ENCODE measurements at places on chromosomes 6 and 20.

GRCh38 chr6:97656236-97656635 is 373.2 kb upstream of the MMS22L start:
- DNase-seq, result no peak

DNA sequence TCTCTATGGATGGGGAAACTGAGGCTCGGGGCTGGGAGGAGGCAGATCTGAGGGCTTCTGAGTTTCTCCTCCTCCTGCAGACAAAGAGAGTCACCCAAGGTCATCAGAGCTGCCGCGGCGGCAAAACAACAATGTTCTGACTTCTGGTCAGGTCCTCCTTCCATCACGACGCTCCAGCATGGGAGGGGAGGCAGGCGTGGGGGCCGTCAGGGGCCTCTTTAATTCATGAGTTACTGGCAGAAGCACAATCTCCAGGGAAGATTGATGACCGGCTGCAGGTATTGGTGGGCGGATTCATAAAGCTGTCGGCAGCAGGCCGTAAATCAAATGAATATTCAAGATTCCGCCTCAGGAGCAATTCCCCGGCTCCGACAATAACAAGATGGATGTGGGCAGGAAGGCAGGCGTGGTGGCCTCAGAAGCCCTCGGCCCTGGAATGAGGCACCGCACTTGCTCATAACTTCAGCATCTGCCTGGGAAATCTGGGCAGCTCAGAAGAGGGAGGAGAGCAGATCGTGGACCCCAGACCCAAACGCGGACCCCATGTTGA is 19.1 kb downstream of the PCK1 start:
- DNase-seq, result no peak

DNA sequence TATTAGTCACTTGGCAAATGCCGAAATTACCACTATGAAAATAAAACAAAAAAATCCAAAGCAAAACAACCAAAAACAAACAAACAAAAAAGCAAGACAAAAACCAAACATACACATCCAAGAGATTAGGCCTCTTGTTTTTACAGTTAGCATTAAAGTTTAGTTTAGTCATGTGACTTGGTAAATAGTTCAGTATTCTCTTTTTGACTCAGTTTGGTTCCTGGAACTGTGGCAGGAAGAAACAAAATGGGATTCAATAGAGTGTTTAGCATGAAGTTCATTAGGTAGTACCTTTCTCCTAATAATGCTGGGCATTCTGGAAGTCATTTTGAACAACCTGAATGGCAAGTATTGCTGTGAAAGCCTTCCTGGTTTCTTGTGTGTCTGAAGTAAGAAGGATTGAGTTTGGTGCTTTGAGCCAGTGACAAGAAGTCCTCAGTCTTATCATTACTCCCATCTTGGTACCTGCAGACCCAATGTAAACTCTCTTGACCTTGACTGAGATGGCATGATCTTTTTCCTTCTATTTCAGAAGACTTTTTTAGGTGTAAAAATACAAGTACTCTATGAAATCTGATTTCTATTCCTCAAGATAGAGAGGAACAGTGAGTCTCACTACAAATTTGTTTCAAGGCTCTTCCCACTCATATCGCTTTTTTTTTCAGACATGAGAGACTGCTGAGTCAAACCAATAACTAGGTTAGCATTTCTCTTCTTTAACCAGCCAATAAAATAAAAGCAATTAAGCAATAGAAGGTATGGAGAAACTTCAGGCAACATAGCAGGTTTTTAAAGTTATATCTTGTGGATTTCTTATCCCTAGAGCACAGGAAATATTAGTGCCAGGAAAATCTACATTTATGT is 223.6 kb upstream of the PREP start:
- DNase-seq, result no peak

DNA sequence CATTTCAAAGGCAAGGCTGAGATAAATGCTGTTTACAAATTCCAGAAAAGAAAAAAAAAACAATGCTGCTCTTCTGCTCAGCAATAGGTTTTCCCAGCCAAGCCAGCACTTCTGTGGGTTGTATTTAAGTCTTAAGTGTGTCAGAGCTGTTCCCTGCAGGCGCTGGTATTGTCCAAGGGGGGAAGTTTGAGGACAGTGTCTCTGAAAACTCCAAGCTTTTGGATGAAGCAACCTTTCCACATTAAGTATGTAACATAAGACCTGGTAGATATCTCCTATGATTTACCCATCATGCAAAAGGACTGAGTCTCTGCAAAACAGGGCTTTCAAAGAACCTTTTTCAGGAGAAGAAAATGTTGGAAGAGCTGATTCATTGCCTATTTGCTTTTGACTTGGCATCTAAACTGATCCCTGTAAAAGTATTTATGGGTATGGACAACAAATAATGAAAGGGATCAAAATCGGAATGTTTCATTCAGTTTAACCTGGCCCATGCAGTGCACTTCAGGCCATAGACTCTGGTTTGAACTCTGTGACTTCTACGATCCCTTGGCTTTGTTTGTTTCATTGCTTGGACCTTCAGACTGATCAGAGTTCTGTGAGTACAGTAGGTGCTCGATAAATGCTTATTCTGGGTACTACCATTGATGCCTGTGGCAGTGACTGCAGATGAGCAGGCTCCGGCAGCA is 16.1 kb upstream of the PLG start:
- DNase-seq, result no peak

GRCh38 chr6:106527979-106528378 is 101.3 kb downstream of the RTN4IP1 start:
- DNase-seq, result no peak

DNA sequence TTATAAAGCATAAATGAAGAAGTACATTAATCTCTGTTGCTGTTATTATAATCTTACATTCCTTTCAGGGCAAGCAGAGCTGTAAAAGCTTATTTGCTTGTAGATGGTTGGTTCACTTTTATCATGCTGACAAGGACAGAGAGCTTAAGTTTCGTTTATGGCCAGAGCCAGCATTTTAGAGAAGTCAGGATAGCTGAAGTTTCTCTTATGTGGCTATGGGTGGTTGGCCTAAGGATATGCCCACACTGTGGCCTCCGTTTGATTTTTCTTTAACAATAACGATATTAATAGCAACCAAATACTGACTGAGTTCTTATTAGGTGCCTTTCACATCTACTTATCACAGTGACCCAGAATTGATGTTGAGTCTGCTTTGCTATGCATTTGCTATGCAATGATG is 78.5 kb downstream of the FARS2 start:
- DNase-seq, result no peak

DNA sequence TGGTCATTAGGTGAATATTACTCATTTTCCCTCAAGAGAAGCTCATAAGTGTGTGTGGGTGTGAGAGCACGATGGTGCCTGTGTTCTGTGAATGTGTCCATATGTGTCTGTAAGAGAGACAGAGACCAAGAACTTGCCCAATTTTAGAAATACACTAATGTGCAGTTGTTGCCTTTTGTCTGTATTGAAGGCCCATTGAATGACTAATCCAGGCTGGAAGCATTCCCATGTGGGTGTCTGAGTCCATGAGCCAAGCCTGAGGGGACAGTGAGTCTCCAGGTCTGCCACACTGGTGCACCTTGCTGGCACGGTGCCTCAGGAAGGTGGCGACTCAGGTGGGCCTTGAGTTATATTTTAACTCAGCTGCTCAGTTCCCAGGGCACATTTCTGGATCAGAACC is 25.5 kb upstream of the ASXL1 start:
- DNase-seq, result no peak

DNA sequence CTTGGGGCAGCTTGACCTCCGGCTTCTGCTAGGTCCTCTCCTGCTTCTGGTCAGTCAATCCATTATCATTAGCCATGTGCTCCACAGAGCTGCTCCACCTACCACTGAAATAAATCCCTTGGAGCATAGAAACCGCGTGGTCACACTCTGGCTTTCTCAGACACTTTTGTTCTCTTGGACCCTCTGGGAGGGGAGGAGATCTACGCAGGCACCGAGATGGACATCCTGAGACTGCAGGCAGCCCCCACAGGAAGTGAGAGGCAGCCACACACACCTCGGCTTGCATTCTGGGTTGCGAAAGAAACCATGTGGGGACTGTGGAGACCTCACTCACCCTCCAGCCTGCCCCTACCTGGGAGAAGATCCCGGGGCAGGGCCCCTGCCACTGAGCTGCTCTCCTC is 79.5 kb downstream of the FYN start:
- DNase-seq, result peak; percentile 52

- DNase-seq, result no peak
These were observed 294.0 kb downstream of the ADGB start for GRCh38 chr6:146892613-146893401.

GRCh38 chr6:18510644-18511033 is 123.5 kb downstream of the RNF144B start:
- no peak for DNase-seq

- DNase-seq, result no peak
These were observed 135.4 kb downstream of the FNDC1 start for GRCh38 chr6:159304641-159305040.

GRCh38 chr6:106874481-106874880 is 100.0 kb downstream of the CD24 start:
- DNase-seq, result no peak

- DNase-seq, result no peak
These were observed 17.2 kb upstream of the IL22RA2 start for GRCh38 chr6:137190583-137191094.

- no peak for DNase-seq
These were observed 1.8 kb downstream of the PTPRK start for GRCh38 chr6:128518434-128519131.

DNA sequence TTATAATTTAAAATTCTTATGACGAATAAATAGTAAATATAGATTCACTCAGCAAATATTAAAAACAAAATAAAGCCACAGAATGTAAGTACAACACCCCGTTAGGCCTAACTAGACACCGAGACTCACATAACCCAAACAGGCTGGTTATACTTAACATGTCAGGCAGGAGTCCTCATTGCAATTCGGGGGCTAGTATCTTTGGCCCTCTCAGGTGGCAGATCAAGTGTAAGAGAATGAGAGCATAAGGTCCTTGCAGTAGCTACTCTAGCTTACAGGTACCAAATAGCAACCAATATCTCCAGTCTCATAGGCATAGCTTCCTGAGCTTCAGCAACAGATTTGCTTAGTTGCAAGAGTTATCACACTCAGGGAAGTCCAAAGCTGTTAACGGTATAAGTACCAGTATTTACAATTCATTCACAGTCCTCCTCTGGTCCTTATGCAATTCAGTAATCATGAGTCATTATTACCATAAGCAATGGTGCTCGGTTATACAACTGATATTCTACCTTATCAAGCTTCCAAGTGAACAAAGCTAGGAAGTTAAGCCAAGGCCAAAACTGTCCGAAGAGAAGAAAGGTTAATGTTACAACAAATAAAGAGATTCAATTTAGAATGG is 20.1 kb downstream of the REV3L start:
- DNase-seq, result no peak

DNA sequence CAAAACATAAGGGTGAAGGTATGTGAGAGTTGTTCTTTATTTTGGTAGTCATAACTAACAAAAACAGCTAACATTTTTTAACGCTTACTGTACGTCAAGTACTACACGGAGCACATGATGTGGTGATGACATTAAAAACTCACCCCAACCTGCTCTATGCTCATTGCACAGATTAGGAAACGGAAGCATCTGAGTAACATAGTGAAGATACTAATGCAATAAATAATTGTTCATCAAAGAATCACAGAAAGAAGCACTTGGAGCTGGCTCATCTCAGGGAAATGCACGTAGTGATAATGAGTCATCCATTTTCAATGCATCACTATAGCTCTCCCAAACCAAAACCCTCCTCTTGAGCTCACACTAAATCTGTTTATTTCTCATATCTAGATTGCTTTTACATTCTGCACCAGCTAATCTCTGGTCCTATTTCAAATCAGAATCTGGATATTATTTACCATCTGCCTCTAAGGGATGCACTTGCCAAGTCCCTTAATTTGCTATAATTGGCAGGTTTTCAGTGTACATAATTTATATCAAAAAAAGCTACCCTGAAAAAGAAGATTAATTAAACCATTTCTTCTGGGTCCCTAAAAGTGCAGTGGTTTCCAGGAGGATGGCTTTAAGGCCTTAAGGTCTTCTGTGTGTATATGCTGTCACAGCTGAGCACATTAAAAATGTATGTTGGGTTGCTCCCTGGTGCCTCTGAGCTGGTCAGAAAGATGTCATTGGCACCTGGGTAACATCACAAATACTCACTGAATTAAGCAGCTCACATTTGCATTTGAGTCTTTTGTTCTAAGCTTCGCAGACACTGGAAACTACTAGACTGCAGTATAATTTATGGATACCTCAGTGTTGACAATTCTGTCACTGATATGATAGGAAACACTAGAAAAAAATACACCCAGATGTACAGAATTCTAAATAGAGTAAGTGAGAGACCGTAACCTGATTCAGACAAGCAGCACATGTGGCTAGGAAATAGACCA is 677.4 kb upstream of the CITED2 start:
- no peak for DNase-seq

GRCh38 chr6:143021543-143021942 is 39.1 kb upstream of the AIG1 start:
- DNase-seq, result no peak

GRCh38 chr6:159969204-159969912 is 476 bp downstream of the IGF2R start:
- no peak for DNase-seq

DNA sequence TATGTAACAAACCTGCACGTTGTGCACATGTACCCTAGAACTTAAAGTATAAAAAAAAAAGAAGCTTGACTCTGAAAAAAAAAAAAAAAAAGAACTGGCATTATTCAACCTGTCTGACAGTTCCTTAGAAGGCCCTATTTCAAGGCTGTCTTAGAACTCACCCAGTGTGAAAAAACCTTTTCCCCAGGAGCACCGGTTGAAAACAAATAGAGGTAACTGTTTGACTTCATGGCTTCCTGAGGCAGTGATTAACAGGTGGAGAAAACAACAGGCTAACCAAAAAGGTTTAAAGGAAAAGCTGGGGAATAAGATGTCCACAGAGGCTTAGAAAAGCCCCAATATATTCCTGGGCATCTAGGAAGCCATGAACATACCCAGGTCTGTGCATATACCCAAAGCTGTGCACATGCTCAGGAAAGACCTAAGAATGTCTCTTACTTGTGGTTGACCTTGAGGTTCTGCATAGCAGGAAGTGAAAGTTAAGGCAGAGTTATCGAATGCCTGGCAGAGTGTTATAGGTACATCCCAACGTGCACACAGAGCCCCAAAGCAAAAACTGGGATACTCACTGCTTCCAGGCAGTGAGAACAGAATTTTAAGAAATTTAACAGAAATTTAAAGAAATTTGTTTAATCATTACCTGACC is 7.0 kb downstream of the UQCC1 start:
- DNase-seq, result no peak

- DNase-seq, result no peak
These were observed 308.8 kb upstream of the HS3ST5 start for GRCh38 chr6:114651611-114652010.

GRCh38 chr6:73250016-73250415 is 13.0 kb downstream of the KHDC1 start:
- DNase-seq, result no peak
